ENCODE measurements at places on chromosomes 7 and 10.

DNA sequence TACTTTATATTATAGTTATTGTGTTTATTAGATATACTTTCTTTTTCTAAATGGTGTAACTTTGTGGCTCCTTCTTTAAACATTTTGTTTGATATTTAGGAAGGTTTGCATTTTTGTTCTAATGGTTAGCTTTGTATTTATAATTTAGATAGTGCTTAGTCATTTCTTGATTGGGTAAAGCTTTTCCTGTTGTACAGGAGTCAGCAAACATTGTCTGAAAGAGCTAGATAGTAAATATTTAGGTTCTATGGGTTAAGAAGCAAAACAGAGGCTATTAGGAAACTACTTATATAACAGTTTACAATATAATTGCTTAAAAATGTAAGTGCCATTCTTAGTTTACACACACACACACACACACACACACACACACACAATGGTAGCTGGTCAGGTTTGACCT, 70.6 kb upstream of the CCDC6 start:
- H3K36me3 ChIP-seq: peaks cover 4% of the 10 kb centered on the region
- DNase-seq: no peak
- no peaks in the 10 kb centered on the region for H3K4me1 ChIP-seq
- no peak overlapping the region for H3K4me3 ChIP-seq
- H3K27me3 ChIP-seq: no peaks in the 10 kb centered on the region

DNA sequence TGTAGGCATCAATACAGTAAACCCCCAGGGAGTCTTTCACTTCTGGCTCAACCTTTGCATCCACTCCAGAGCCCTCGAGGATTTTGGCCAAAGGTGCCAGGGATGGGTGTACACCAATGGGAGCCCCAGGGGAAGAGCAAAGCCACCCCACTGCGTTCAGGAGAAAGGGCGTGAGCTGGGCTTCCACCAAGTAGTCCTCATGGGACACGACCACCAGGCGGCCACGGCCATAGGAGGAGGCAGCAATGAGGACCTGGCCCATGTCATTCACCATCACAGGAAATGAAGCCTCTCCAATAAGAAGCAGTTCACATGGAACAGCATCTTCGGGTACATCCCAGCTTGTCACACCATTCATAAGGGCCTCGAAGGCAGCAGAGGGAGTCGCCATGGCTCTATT, 25.8 kb downstream of the TCAF1 start:
- no peaks in the 10 kb centered on the region for H3K4me1 ChIP-seq
- peaks cover under 1% of the 10 kb centered on the region for H3K27me3 ChIP-seq
- H3K36me3 ChIP-seq: peaks cover 7% of the 10 kb centered on the region
- H3K27ac ChIP-seq: no peak overlapping the region
- no peak overlapping the region for H3K4me3 ChIP-seq
- DNase-seq: no peak

DNA sequence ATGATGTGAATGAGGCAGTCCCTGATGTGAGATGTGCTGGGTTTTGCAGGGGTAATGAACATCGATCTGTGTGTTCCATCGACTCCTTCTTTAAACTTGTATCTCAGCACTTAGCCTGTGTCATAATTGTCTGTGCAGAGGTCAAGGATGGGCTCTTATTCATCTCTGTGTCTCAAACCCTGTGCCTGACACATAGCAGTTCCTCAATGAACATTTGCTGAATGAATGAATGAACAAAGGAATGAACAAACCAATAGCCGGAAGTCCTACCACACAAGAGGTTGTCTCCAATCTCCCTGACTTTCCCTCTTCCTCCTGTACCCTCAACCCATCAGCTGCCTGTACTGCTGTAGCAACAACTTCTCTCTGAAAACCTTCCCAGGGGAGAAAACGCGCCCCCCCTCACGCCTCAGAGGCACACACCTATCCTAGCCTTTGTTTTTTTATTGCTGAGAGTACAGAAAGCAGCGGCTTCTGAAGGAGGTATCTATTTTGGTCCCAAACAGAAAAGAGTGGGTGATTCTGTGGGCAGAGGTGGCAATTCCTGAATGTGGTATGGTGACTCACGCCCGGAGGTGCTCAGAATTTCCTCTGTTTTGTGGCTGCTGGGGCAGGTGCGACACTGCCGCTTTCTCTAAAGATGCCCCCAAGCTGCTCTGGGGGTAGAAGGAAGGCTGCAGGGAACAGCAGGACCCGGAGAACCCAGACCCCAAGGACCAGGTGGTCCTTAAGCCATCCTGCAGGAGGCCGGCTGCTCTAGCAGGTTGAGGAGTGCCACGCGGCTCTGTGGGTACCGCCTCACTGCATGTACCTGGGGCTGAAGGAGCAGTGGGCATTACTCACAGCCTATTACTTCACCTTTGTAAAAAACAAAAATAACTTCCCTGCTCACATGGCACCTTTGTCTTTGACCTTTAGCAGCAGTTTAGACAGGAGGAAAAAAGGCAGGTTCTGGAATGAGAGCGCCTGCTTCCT, 9.6 kb downstream of the IL2RA start:
- DNase-seq: peak; percentile 63
- no peaks in the 10 kb centered on the region for H3K27me3 ChIP-seq
- H3K4me1 ChIP-seq: peaks cover 93% of the 10 kb centered on the region
- peak overlapping the region; percentile 97 for H3K27ac ChIP-seq
- H3K4me3 ChIP-seq: peak overlapping the region; percentile 77
- H3K36me3 ChIP-seq: peaks cover 69% of the 10 kb centered on the region

DNA sequence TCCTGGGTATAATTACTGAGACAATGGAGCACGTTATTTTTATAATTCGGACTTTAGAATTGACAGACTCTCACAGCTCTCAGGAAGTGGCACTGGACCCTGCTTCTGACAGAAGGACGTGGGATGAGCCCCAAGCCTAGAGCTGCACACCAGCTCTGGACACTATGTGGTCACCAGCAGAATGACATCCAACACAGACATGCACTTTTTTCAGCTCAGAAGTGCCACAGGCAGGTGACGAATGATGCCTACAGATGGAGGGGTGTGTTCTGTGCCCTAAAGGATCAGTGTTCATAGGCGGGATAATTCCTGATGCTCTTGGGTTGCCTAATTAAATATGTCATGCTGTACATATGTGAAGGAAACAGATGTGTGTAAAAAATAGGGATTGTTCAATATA, 87.9 kb downstream of the VIPR2 start:
- no peak overlapping the region for H3K27ac ChIP-seq
- H3K4me1 ChIP-seq: no peaks in the 10 kb centered on the region
- H3K4me3 ChIP-seq: no peak overlapping the region
- no peak for DNase-seq
- H3K27me3 ChIP-seq: no peaks in the 10 kb centered on the region

GRCh38 chr10:105538874-105539273, 897.8 kb downstream of the SORCS3 start:
- H3K36me3 ChIP-seq: no peaks in the 10 kb centered on the region
- H3K4me1 ChIP-seq: no peaks in the 10 kb centered on the region
- no peak overlapping the region for H3K27ac ChIP-seq
- no peak for DNase-seq
- no peak overlapping the region for H3K4me3 ChIP-seq
- no peaks in the 10 kb centered on the region for H3K27me3 ChIP-seq

- H3K4me3 ChIP-seq: no peak overlapping the region
- no peaks in the 10 kb centered on the region for H3K27me3 ChIP-seq
- peak; percentile 35 for DNase-seq
- H3K4me1 ChIP-seq: no peaks in the 10 kb centered on the region
- H3K27ac ChIP-seq: no peak overlapping the region
These were observed 19.0 kb upstream of the ANKRD2 start for GRCh38 chr10:97553575-97554031.

GRCh38 chr7:129218514-129219062, 6.2 kb upstream of the AHCYL2 start:
- H3K27ac ChIP-seq: no peak overlapping the region
- no peaks in the 10 kb centered on the region for H3K27me3 ChIP-seq
- DNase-seq: peak; percentile 61
- no peak overlapping the region for H3K4me3 ChIP-seq

DNA sequence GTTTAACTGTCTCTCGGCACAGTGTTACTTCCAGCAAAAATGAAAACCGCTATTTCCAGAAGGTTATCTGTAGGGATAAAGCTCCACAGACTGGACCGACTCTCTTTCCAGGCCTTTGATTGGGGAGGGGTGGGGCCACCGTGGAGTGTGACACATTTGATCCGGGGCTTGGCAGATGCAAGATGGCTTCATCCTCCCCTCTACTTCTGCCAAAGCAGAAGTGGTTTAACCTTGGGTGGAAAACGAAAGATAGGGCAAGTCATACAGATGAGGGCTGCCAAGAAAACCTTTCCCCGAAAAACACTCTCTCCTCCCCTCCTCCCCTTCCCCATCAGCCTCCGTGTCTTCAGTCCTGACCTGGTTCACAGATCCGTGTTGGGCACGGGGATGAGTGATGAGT, 139.7 kb upstream of the SH2B2 start:
- H3K27ac ChIP-seq: no peak overlapping the region
- H3K4me1 ChIP-seq: peaks cover 8% of the 10 kb centered on the region
- no peaks in the 10 kb centered on the region for H3K27me3 ChIP-seq
- peaks cover 13% of the 10 kb centered on the region for H3K36me3 ChIP-seq
- no peak overlapping the region for H3K4me3 ChIP-seq
- DNase-seq: no peak

GRCh38 chr10:11449761-11450160, 161.7 kb downstream of the USP6NL start:
- no peaks in the 10 kb centered on the region for H3K36me3 ChIP-seq
- H3K27me3 ChIP-seq: no peaks in the 10 kb centered on the region
- H3K4me1 ChIP-seq: peaks cover 41% of the 10 kb centered on the region
- H3K4me3 ChIP-seq: peak overlapping the region; percentile 2
- H3K27ac ChIP-seq: peak overlapping the region; percentile 10
- DNase-seq: no peak

- no peak for DNase-seq
- no peaks in the 10 kb centered on the region for H3K4me1 ChIP-seq
- H3K4me3 ChIP-seq: no peak overlapping the region
- H3K27me3 ChIP-seq: peaks cover 6% of the 10 kb centered on the region
- H3K36me3 ChIP-seq: no peaks in the 10 kb centered on the region
These were observed 45.8 kb downstream of the ERLIN1 start for GRCh38 chr10:100140070-100140469.

GRCh38 chr10:124912101-124912886, 29.6 kb upstream of the ZRANB1 start:
- peaks cover 12% of the 10 kb centered on the region for H3K27me3 ChIP-seq
- no peak overlapping the region for H3K27ac ChIP-seq
- H3K4me3 ChIP-seq: no peak overlapping the region
- peaks cover 7% of the 10 kb centered on the region for H3K4me1 ChIP-seq

- no peaks in the 10 kb centered on the region for H3K27me3 ChIP-seq
- DNase-seq: no peak
- no peak overlapping the region for H3K27ac ChIP-seq
- no peaks in the 10 kb centered on the region for H3K4me1 ChIP-seq
These were observed 477.4 kb downstream of the TCERG1L start for GRCh38 chr10:130834170-130834569.

- no peaks in the 10 kb centered on the region for H3K27me3 ChIP-seq
- no peak for DNase-seq
- no peaks in the 10 kb centered on the region for H3K4me1 ChIP-seq
- H3K27ac ChIP-seq: no peak overlapping the region
- no peak overlapping the region for H3K4me3 ChIP-seq
These were observed 218.0 kb downstream of the PHF14 start for GRCh38 chr7:11191574-11192220.

- no peaks in the 10 kb centered on the region for H3K4me1 ChIP-seq
- no peak overlapping the region for H3K4me3 ChIP-seq
- no peaks in the 10 kb centered on the region for H3K27me3 ChIP-seq
- H3K36me3 ChIP-seq: no peaks in the 10 kb centered on the region
- DNase-seq: no peak
These were observed 32.4 kb upstream of the SVIL start for GRCh38 chr10:29667191-29667590.

- peaks cover 4% of the 10 kb centered on the region for H3K36me3 ChIP-seq
- peak overlapping the region; percentile 97 for H3K27ac ChIP-seq
These were observed 61.8 kb downstream of the ADD3 start for GRCh38 chr10:110069502-110069982.

DNA sequence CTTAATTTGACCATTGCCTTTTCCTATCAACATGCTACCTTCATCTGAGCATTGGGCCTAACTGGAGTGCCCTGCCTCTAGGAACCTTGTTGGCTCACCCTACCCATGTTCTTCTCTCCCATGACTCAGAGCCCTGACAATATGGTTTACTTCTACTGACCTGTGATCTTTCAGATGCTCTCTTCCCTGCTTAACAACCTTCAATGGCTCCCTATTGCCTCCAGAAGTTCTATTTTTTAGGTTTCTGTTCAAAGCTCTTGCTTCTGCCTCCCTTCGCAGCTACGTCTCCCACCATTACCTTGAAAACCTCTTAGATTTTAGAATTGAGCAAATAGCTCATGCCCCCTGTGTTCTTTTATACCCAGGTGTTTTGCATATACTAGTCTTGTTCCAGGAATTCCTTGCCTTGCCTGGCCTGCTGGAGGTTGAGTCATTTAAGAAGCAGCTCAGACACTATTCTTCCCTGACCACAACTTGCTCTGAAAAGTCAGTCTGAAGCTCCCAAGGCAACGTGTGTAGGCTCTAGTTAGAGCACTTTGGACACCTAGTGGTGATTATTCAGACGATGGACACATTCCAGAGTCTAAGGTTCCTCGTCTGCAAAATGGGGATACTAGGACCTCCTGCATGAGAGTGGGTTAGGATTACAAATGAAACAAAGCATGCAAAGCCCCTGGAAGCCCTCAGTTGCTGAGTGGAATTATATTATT, 64.4 kb upstream of the EMX2 start:
- no peak overlapping the region for H3K27ac ChIP-seq
- H3K4me1 ChIP-seq: peaks cover 6% of the 10 kb centered on the region
- no peak overlapping the region for H3K4me3 ChIP-seq
- DNase-seq: no peak
- H3K36me3 ChIP-seq: no peaks in the 10 kb centered on the region

DNA sequence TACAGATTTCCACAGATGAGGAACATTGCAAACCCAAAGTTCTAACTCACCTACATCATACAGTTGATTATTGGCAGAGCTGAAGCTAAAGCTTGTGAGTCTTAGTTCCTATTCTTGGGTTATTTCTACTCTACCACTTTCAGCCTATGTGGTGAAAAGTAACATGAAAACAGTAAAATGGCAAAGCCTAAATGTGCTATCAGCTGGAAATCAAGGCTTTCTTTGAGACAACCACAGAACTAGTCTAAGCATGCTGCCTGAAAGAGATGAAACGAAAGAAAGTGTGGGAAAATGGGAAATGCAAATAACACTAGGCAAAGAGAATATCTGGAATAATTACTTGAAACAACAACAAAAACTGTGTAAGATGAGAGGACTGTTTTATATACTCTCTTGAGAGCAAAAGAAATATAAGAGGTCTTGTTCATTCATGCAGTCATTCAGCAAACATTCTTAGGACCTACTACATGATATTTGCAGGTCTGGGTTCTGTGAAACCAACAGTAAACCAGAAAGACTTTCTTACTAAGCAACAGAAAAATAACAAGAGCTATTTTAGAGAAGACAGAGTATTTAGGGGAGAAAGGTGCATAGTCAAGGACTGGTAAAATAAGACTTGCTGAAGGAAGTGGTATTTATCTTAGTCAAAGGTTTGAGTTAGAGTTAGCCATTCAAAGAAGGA, 437.1 kb downstream of the HTR7 start:
- no peaks in the 10 kb centered on the region for H3K4me1 ChIP-seq
- H3K36me3 ChIP-seq: no peaks in the 10 kb centered on the region
- DNase-seq: no peak
- H3K27ac ChIP-seq: no peak overlapping the region
- no peak overlapping the region for H3K4me3 ChIP-seq

GRCh38 chr10:16886031-16886430, 68.8 kb upstream of the RSU1 start:
- no peaks in the 10 kb centered on the region for H3K36me3 ChIP-seq
- no peak overlapping the region for H3K27ac ChIP-seq
- no peak for DNase-seq
- H3K4me3 ChIP-seq: no peak overlapping the region
- no peaks in the 10 kb centered on the region for H3K27me3 ChIP-seq
- H3K4me1 ChIP-seq: peaks cover 2% of the 10 kb centered on the region
